ENCODE measurements at places on chromosomes 1 and 21. TPM values are rescaled to one million over a fixed set of nuclear protein-coding genes. Genes with fewer than 3 reads are reported as not detected.
A peak's percentile ranks its signal among the peaks of the same experiment; 100 is the strongest.

DNA sequence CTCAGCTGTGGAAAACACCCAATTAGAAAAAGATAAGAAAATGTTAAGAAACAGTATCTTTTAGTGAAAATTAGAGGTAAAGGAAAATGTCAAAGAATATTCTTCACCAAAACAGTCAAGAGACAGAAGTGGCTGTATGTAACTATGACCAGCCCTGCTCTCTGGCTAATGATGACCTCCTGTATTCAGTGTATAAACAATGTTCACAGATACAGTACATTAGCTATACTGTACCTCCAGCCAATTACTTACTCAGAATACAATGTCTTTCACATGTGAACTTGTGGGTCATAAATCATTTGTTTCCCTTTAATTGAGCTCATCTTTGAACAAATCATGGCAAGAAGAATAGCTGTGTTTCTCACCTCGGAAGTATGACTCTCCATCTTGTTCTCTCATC lies 432.0 kb downstream of the LMO4 start:
- no peak for DNase-seq

GRCh38 chr1:118992237-118992825 lies 4.2 kb upstream of the TBX15 start:
- no peak for DNase-seq

DNA sequence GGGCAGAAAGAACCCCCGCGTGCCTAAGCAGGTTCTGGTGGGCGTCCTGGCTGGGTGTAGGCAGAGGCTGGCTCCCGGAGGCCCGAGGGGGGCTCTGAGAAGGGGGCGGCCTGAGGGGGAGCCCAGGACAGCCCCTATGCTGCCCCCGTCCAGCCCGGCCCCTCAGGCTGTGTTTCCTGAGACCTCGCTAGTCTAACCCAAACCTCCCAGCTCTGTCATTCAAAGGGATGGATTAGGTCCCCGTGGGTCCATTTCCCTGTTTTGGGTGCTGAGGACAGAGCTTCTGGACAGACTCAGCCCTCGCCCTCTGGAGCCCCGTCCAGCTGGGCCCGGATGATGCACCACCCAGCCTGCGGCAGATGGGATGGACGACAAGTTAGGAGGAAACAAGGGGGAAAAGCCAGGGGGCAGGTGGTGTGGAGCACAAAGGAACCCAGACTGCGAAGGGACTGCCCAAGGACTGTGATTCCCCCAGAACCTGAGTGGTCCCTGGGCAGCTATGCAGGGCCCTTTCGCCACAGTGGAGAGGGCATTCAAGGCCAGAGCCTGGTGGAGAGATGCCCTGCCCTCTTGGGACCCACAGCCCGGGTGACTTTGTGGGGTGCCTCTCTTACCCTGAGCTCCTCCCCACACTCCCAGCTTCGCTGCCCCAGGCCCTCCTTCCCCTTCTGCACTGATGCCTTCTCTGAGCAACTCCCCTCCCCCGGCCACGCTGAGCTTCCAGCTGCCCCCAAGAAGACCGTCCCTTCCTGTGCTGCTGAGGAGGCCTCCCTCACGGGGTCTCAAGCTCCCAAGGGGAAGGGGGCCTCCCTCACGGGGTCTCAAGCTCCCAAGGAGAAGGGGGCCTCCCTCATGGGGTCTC lies 2.8 kb downstream of the HES4 start:
- DNase-seq = no peak

- no peak for DNase-seq
Measured at GRCh38 chr1:118973032-118973431, 15.1 kb downstream of the TBX15 start.

- DNase-seq = peak; percentile 70
Measured at GRCh38 chr1:169550294-169550693, 36.0 kb downstream of the F5 start.

DNA sequence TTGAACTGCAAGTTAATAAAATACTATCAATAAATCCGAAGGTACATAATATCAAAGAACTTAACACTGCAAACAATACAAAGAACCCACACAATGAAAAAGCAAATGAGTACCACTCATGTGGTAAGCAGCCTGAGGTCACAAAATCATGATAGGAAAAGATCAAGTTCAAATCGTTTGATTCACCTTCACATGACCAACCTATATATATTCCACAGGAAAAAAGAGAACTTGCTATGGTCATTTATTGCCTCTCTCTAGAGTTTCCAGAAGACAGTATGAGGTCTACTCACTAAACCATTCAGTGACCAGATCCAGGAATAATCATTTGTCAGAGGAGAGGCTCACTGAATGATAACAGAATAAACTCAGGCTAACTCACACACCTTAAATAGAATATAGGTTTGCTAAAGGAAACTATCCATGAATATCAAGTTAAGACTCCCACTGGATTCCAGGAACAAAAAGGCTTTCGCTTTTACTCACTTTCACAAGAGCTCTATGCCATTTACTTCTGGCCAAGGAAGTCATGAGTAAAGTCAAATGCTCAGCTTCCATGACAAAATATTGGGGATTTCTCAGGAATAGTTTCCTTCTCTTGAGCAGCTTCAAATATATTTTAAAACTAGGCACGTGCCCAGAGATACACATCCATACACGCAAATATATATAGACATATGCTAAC lies 48.3 kb upstream of the RGS1 start:
- no peak for DNase-seq

DNA sequence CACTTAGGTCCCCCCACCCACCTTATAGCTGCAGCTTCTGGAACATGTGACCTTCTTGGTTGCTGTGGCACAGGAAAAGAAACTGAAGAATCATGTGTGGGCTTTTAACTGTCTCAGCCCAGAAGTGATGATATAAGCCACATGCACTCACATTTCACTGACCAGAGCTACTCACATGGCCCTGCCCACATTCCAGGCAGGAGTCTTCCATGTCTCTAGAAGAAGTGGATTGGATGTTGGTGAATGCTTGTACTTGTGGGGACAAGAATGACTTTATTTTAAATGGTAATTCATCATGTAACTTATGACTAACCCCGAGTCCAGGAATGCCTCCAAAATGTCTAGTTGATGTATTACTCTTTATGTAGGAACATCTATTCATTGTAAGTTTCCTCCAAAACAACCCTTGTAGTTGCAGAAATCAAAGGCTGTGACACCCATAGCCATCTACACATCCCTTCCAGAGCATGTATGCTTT lies 15.8 kb upstream of the CAMK1G start:
- peak; percentile 74 for DNase-seq

GRCh38 chr1:116006486-116006964 lies 30.2 kb downstream of the SLC22A15 start:
- DNase-seq = no peak

GRCh38 chr21:45558044-45558721 lies 15.9 kb upstream of the SLC19A1 start:
- DNase-seq = no peak

- peak; percentile 49 for DNase-seq
Measured at GRCh38 chr1:181778640-181779260, 282.8 kb downstream of the ZNF648 start.

DNA sequence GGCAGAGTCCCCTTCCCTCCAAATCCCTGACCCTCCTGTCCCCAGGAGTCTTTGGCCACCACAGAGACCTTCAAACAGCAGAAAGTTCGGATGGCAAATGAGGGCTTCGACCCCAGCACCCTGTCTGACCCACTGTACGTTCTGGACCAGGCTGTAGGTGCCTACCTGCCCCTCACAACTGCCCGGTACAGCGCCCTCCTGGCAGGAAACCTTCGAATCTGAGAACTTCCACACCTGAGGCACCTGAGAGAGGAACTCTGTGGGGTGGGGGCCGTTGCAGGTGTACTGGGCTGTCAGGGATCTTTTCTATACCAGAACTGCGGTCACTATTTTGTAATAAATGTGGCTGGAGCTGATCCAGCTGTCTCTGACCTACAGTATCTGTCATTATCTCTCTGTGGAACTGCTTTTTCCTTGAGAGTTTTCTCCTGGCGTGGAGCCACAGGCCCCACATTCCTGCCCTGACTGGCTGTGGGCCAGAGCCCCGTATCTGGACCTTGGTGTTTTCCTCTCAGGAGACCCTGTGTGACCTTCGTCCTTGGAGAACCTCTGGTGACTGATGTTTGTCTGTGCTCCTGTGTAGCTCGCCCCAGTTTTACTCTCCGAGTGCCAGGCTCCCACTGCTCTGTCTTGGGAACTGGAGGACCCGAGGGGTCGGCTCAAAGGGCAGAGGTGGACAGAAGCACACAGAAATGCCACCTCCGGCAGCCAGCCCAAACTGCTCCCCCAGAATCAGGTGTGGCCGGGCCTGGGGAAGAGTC lies 4.8 kb downstream of the SLC27A3 start:
- DNase-seq = no peak

- no peak for DNase-seq
Measured at GRCh38 chr1:183368213-183369108, 49.7 kb downstream of the NMNAT2 start.

- no peak for DNase-seq
Measured at GRCh38 chr1:41691424-41691823, 206.9 kb upstream of the EDN2 start.

GRCh38 chr1:110542725-110543124 lies 23.8 kb upstream of the KCNA10 start:
- peak; percentile 72 for DNase-seq

GRCh38 chr1:112253366-112253765 lies 142.6 kb upstream of the CTTNBP2NL start:
- no peak for DNase-seq

DNA sequence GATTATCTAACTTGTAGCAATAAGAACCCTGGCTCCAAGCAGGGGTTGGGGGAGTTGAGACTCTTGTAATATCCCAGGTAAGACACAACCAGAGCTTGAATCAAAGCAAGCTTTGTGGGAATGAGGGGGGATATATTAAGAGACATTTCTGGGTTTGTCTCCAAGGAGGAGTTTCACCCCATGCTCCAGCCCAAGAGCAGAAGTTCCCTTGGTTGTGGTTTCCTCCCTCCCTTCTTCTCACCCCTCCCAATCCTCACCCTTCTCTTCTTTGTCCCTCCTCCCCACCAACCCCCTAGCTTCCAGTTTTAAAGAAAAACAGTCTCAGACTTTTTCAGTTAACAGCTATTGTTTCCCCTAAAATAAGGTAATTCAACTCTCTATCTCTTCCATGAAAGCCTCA lies 11.9 kb downstream of the TRAF3IP3 start:
- DNase-seq = no peak

GRCh38 chr1:34742667-34743270 lies 12.1 kb upstream of the GJB5 start:
- DNase-seq = peak; percentile 77

GRCh38 chr21:24899138-24899537 lies 708.1 kb downstream of the MRPL39 start:
- DNase-seq = no peak

GRCh38 chr1:174818951-174819350 lies 180.8 kb upstream of the CACYBP start:
- DNase-seq = peak; percentile 63

GRCh38 chr1:55597910-55598309 lies 382.7 kb upstream of the USP24 start:
- DNase-seq = no peak

- no peak for DNase-seq
Measured at GRCh38 chr21:15506086-15506485, 223.7 kb upstream of the USP25 start.

- DNase-seq = no peak
Measured at GRCh38 chr1:42841010-42841409, 5.4 kb upstream of the ZNF691 start.

The OR10T2 gene
- not detected for total RNA-seq

The RBP7 gene
- total RNA-seq = not detected

The IFNLR1 gene
- total RNA-seq = 0.12 TPM

The DMRTA2 gene
- not detected for total RNA-seq
